ENCODE measurements at places on chromosomes 1 and 21. TPM values are rescaled to one million over a fixed set of nuclear protein-coding genes. Genes with fewer than 3 reads are reported as not detected.

GBP4 gene
- total RNA-seq = not detected

DNA sequence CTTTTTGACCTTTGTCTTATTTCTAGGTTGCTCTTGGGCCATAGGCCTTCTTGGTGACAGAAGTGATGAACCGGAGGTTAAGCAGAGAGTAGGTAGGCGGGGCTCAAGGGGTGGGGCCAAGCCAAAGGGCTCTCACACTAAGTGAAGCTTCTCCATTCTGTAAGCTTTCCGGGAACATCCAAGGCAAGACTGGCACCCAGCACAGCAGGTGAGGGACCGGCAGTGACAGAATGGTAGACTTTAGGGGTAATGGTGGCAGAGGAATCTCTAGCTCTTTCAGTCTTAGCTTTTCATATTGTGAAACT is at the start of gene TNFAIP8L2:
TNFAIP8L2 (plus strand) TSS at position 135 of the 305 bp plus-strand sequence. CDS start 2,049 bp downstream, outside the sequence.
- H3K27me3 ChIP-seq = no peaks in the 10 kb centered on the region
- DNase-seq = no peak
- peak within 1 kb of the TSS; percentile 11 for H3K4me3 ChIP-seq

POU3F1 gene
- total RNA-seq = 9.3 TPM

DNM3 gene
- 11.4 TPM for total RNA-seq

GRCh38 chr1:18352636-18353265 is 128.0 kb upstream of the KLHDC7A start:
- no peak overlapping the region for H3K4me3 ChIP-seq
- no peak for DNase-seq
- no peak overlapping the region for H3K27ac ChIP-seq
- H3K36me3 ChIP-seq = no peaks in the 10 kb centered on the region
- H3K4me1 ChIP-seq = peaks cover 1% of the 10 kb centered on the region

OR2T33 gene
- total RNA-seq = not detected

DNA sequence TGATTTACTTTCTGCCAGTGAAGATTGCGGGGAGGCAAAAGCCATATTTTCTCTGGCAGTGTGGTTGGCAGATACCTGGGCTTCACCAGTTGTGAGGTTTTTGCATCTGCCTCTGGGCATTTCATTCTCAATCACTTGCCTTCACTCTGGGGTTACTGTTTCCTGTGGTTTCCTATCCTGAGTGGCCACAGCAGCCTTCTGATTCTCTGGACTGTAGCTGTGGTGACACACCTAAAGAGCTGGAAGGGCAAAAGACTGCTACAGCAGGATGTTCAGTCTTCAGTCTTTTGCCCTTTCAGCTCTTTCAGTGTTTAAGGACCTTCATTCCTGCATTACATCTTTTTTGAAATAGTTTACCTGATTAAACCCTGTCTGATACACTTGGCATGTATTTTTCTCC is 50.5 kb upstream of the GPR52 start:
- H3K4me1 ChIP-seq = no peaks in the 10 kb centered on the region
- H3K27ac ChIP-seq = no peak overlapping the region
- no peak for DNase-seq
- no peaks in the 10 kb centered on the region for H3K27me3 ChIP-seq

DNA sequence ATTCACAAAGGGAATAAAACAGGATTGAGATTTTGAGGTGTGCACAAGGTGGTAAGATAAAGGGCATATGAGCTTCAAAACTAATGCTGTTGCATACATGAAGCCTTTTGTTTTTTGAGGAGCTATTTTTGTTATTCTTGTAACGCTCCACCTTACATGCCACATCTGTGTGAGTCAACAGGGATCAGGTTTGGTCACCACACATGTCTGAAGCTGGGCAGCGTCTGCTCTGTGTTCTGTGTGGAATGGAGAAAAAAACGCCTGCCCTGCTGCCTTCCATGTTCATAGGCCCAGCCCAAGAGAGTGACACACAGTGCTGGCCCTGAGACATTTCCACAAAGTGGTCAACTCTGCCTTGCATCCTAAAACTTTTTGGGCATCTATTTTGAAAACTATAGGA is 67.7 kb downstream of the MPZL1 start:
- no peak overlapping the region for H3K27ac ChIP-seq
- H3K4me1 ChIP-seq = peaks cover 7% of the 10 kb centered on the region
- H3K4me3 ChIP-seq = no peak overlapping the region
- no peak for DNase-seq
- peaks cover 2% of the 10 kb centered on the region for H3K27me3 ChIP-seq

GRCh38 chr1:91883470-91883869 is 2.5 kb downstream of the TGFBR3 start:
- H3K27me3 ChIP-seq = peaks cover 11% of the 10 kb centered on the region
- no peak overlapping the region for H3K27ac ChIP-seq
- H3K4me3 ChIP-seq = no peak overlapping the region
- no peak for DNase-seq

MLLT11 gene
- 504 TPM for total RNA-seq

C1orf53 gene
- total RNA-seq = 5.9 TPM

DNA sequence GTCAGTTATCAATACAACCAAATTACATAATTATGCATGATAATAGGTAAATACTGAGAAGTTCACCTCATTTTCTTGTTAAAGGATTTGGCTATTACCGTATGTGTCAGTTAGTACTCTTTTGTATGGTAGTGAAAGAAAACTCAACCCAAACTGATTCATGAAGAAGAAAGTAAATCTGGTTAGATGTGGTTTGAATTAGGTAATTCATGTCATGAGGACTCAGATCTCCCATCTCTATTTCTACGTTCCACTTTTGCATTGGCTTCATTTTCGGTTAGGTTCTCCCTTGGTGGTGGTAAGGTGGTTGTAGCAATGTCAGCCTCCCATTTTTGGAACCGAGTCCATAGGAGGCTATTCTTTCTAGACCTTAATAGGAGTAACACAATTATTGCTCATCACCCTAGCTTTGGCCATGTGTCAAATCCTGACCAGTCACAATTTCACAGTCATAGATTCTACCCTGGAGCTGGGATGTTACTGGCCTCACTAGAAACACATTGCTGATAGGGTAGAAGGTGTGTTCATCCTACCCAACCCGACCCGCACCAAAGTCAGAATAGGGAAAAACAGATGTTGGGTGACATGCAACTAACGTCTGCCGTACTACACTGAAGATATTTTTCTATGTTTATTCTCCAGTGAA is 97.6 kb downstream of the OSBPL9 start:
- H3K27me3 ChIP-seq = peaks cover 5% of the 10 kb centered on the region
- H3K27ac ChIP-seq = no peak overlapping the region
- peaks cover 2% of the 10 kb centered on the region for H3K4me1 ChIP-seq

CD1E gene
- not detected for total RNA-seq

NEK2 gene
- total RNA-seq = 3.4 TPM

- H3K4me1 ChIP-seq = peaks cover 10% of the 10 kb centered on the region
- no peak overlapping the region for H3K4me3 ChIP-seq
- no peak for DNase-seq
- no peak overlapping the region for H3K27ac ChIP-seq
- H3K36me3 ChIP-seq = peaks cover 4% of the 10 kb centered on the region
- H3K27me3 ChIP-seq = peaks cover 2% of the 10 kb centered on the region
Measured at GRCh38 chr1:93638307-93638847, 43.3 kb downstream of the BCAR3 start.

- peaks cover 9% of the 10 kb centered on the region for H3K4me1 ChIP-seq
- DNase-seq = peak; percentile 43
- H3K4me3 ChIP-seq = peak within 1 kb of the TSS; percentile 89
- peaks cover 3% of the 10 kb centered on the region for H3K27me3 ChIP-seq
- H3K36me3 ChIP-seq = no peaks in the 10 kb centered on the region
Measured at GRCh38 chr1:156295391-156295947, at the start of gene GLMP. TSS of gene GLMP (minus strand) at chr1:156295679. CDS start at chr1:156295645, 34 bp downstream.

- no peak overlapping the region for H3K27ac ChIP-seq
- H3K27me3 ChIP-seq = no peaks in the 10 kb centered on the region
- DNase-seq = no peak
- no peaks in the 10 kb centered on the region for H3K36me3 ChIP-seq
- no peak overlapping the region for H3K4me3 ChIP-seq
Measured at GRCh38 chr1:93964777-93965200, 55.6 kb upstream of the GCLM start.

DNA sequence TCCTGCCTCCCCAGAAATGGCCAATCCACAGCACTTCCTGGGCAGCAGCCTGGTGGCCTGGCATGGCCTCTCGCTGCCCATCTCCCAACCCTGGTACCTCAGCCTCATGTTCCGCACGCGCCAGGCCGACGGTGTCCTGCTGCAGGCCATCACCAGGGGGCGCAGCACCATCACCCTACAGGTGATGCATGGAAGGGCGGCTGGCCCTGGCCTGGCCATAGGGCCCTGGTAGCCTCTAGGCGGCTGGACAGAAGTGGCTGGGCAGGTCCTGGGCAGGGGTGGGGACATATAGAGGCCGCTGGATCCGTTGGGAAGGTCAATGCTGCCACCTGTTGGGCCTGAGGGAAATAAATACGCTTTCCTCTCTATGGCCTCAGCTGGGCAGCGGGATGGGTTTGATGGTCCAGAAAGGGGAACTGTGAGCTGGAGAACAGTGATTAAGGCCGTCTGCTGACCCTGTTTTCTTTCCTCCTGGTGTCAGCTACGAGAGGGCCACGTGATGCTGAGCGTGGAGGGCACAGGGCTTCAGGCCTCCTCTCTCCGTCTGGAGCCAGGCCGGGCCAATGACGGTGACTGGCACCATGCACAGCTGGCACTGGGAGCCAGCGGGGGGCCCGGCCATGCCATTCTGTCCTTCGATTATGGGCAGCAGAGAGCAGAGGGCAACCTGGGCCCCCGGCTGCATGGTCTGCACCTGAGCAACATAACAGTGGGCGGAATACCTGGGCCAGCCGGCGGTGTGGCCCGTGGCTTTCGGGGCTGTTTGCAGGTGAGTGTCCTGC is 14.4 kb downstream of the CELSR2 start:
- peaks cover 12% of the 10 kb centered on the region for H3K4me1 ChIP-seq
- peak overlapping the region; percentile 52 for H3K27ac ChIP-seq
- no peaks in the 10 kb centered on the region for H3K36me3 ChIP-seq
- H3K4me3 ChIP-seq = no peak overlapping the region
- DNase-seq = peak; percentile 93

GRCh38 chr21:31201548-31201947 is 142.5 kb downstream of the TIAM1 start:
- DNase-seq = no peak
- no peak overlapping the region for H3K4me3 ChIP-seq
- H3K27ac ChIP-seq = no peak overlapping the region
- H3K27me3 ChIP-seq = no peaks in the 10 kb centered on the region

GRCh38 chr1:163730411-163730821 is 408.7 kb downstream of the NUF2 start:
- H3K4me3 ChIP-seq = no peak overlapping the region
- no peaks in the 10 kb centered on the region for H3K27me3 ChIP-seq
- no peak overlapping the region for H3K27ac ChIP-seq
- no peak for DNase-seq
- H3K4me1 ChIP-seq = no peaks in the 10 kb centered on the region

ARMH1 gene
- 4.9 TPM for total RNA-seq

CSMD2 gene
- total RNA-seq = 0.27 TPM

GRCh38 chr21:26064506-26064905 is 106.1 kb downstream of the APP start:
- no peaks in the 10 kb centered on the region for H3K36me3 ChIP-seq
- H3K4me3 ChIP-seq = no peak overlapping the region
- peaks cover 47% of the 10 kb centered on the region for H3K4me1 ChIP-seq
- no peak overlapping the region for H3K27ac ChIP-seq
- H3K27me3 ChIP-seq = peaks cover 4% of the 10 kb centered on the region

- H3K4me1 ChIP-seq = no peaks in the 10 kb centered on the region
- H3K27me3 ChIP-seq = no peaks in the 10 kb centered on the region
- no peak overlapping the region for H3K4me3 ChIP-seq
- H3K27ac ChIP-seq = no peak overlapping the region
Measured at GRCh38 chr1:63987014-63987627, 213.3 kb downstream of the ROR1 start.

- peaks cover 5% of the 10 kb centered on the region for H3K4me1 ChIP-seq
- peaks cover 2% of the 10 kb centered on the region for H3K27me3 ChIP-seq
- no peak for DNase-seq
- no peak overlapping the region for H3K4me3 ChIP-seq
Measured at GRCh38 chr1:110783292-110783918, 89.5 kb upstream of the CD53 start.

DNA sequence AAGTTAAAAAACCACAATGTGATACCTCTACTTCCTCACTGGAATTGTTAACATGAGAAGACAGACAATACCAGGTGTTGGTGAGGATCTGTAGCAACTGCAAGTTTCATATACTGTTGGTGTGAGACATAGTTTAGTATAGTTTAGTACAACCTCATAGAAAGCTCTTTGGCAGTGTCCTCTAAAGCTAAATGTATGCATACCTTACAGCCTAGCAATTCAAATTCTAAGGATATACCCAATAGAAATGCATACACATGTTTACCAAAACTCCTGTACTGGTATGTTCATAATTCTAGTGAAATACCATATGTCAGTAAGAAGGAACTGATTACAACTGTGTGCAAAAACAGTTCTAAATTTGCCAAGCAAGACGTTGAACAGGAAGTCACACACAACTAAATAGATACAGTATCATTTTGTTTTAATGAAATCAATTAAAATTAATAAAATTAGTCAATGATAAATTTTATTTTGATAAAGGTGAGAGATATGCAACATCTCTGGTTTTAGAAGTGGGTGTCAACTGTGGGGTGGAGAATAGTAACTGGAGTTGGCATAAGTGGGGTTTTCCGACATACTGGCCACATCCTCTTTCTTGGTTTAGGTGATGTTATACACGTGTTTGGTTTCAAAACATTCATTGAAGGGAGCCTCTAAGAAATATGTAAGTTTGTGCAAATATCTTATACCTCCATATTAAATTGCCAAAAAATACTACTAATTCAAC is 450.7 kb downstream of the PTPRC start:
- DNase-seq = no peak
- peaks cover 3% of the 10 kb centered on the region for H3K4me1 ChIP-seq
- H3K36me3 ChIP-seq = no peaks in the 10 kb centered on the region
- H3K4me3 ChIP-seq = no peak overlapping the region
- H3K27me3 ChIP-seq = no peaks in the 10 kb centered on the region

DNA sequence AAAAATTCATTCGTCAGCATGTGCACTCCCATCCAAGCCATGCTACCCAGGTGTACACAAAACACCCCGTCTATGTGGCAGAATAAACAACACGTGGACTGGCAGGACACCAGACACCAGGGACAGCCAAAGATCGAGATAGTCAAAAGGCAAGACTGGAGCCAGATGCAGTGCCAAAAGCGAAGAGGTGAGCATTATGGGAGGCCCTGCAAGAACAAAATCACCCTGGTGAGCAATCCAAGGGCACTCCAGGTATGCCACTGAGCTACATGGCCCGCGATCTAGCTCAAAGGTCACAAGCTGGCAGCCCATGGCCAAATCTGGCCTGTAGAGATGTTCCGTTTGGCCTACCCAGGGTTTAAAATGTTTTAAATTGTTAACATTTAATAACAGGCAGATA is 33.7 kb downstream of the PLPP3 start:
- peaks cover 22% of the 10 kb centered on the region for H3K4me1 ChIP-seq
- H3K36me3 ChIP-seq = no peaks in the 10 kb centered on the region
- DNase-seq = no peak

- H3K36me3 ChIP-seq = no peaks in the 10 kb centered on the region
- no peak for DNase-seq
- no peak overlapping the region for H3K27ac ChIP-seq
- H3K27me3 ChIP-seq = peaks cover 15% of the 10 kb centered on the region
- H3K4me3 ChIP-seq = no peak overlapping the region
Measured at GRCh38 chr1:31752952-31753475, 11.1 kb downstream of the ADGRB2 start.

- no peak overlapping the region for H3K4me3 ChIP-seq
- H3K27me3 ChIP-seq = no peaks in the 10 kb centered on the region
- H3K4me1 ChIP-seq = peaks cover 2% of the 10 kb centered on the region
- no peak overlapping the region for H3K27ac ChIP-seq
- no peaks in the 10 kb centered on the region for H3K36me3 ChIP-seq
Measured at GRCh38 chr1:115604508-115604907, 37.3 kb upstream of the VANGL1 start.

PEX19 gene
- 48.8 TPM for total RNA-seq
